Mammary microvascular endothelial cell (primary cell): ENCODE measurements at places on chromosomes 6 and 20. TPM values are rescaled to one million over a fixed set of nuclear protein-coding genes. Genes with fewer than 3 reads are reported as not detected.

ASIP gene
- not detected in 2 replicates for total RNA-seq

SCGN gene
- not detected in 2 replicates for total RNA-seq

GCNT2 gene
- 9.3 and 10.0 TPM in 2 replicates for total RNA-seq

OR14J1 gene
- total RNA-seq, result not detected in 2 replicates

TCF19 gene
- 49.8 and 50.2 TPM in 2 replicates for total RNA-seq

TPD52L1 gene
- total RNA-seq, result 5.5 and 7.0 TPM in 2 replicates

BCAS4 gene
- total RNA-seq, result 1.00 and 3.4 TPM in 2 replicates

FBXO30 gene
- total RNA-seq, result 5.7 and 6.0 TPM in 2 replicates

KCNQ5 gene
- total RNA-seq, result not detected in 2 replicates

MLN gene
- not detected in 2 replicates for total RNA-seq

TUBB2B gene
- 14.3 and 15.9 TPM in 2 replicates for total RNA-seq

PCSK2 gene
- total RNA-seq, result not detected in 2 replicates

COL12A1 gene
- total RNA-seq, result 51.1 and 56.9 TPM in 2 replicates

TRIM15 gene
- not detected in 2 replicates for total RNA-seq

GABRR1 gene
- total RNA-seq, result not detected in 2 replicates

RFX6 gene
- total RNA-seq, result not detected in 2 replicates

RPRD1B gene
- total RNA-seq, result 10.7 and 10.9 TPM in 2 replicates

MC3R gene
- not detected in 2 replicates for total RNA-seq

BHLHE23 gene
- total RNA-seq, result not detected in 2 replicates

SIRPD gene
- not detected in 2 replicates for total RNA-seq

MUC22 gene
- total RNA-seq, result not detected in 2 replicates

RCAN2 gene
- 0.80 and 1.3 TPM in 2 replicates for total RNA-seq

RAD21L1 gene
- not detected in 2 replicates for total RNA-seq

GINS1 gene
- total RNA-seq, result 21.6 and 23.1 TPM in 2 replicates

LY6G5C gene
- 2.5 and 3.3 TPM in 2 replicates for total RNA-seq

PSORS1C2 gene
- not detected in 2 replicates for total RNA-seq

FAM83B gene
- not detected in 2 replicates for total RNA-seq

FYN gene
- total RNA-seq, result 148 and 193 TPM in 2 replicates

TBXT gene
- not detected in 2 replicates for total RNA-seq

SRSF12 gene
- 0.10 and 0.13 TPM in 2 replicates for total RNA-seq

EGFL8 gene
- total RNA-seq, result 1.5 and 2.3 TPM in 2 replicates

TNNC2 gene
- not detected in 2 replicates for total RNA-seq

ACTL10 gene
- total RNA-seq, result 1.6 and 1.8 TPM in 2 replicates

GLP1R gene
- total RNA-seq, result not detected in 2 replicates

TMEM244 gene
- not detected in 2 replicates for total RNA-seq

PHF1 gene
- 17.9 and 24.2 TPM in 2 replicates for total RNA-seq

KHDC1 gene
- total RNA-seq, result 0.80 and 1.9 TPM in 2 replicates

MAFB gene
- 0.40 and 0.79 TPM in 2 replicates for total RNA-seq

NUS1 gene
- total RNA-seq, result 15.7 and 16.9 TPM in 2 replicates

NKAIN2 gene
- total RNA-seq, result not detected in 2 replicates

FRK gene
- under 0.01 TPM in 1 of 2 replicates, not detected in the other for total RNA-seq

EDN1 gene
- 224 TPM in 2 replicates for total RNA-seq

TP53TG5 gene
- total RNA-seq, result not detected in 2 replicates

GJA1 gene
- total RNA-seq, result 149 and 151 TPM in 2 replicates

SEL1L2 gene
- total RNA-seq, result not detected in 2 replicates

PRRT1 gene
- not detected in 2 replicates for total RNA-seq

TNF gene
- 0.20 TPM in 1 of 2 replicates, not detected in the other for total RNA-seq

LY86 gene
- total RNA-seq, result not detected in 2 replicates

SLA2 gene
- not detected in 2 replicates for total RNA-seq

BPIFB2 gene
- not detected in 2 replicates for total RNA-seq
